ENCODE measurements at places on chromosomes 7 and 10. TPM values are rescaled to one million over a fixed set of nuclear protein-coding genes. Genes with fewer than 3 reads are reported as not detected.

DNA sequence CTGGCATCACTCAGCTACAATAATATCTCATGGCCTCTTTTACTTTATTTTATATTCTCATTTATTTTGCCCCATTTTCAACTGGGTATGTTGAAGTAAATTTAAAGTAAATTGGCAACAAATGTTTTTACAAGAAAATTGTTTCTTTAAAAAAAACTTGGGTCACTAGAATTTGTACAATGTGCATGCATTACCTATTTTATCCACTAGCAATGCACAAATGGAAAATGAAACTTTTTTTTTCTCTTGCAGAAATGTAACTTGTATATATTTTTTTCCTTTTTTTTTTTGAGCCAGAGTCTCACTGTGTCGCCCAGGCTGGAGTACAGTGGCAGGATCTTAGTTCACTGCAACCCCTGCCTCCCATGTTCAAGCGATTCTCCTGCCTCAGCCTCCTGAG lies 10.3 kb upstream of the H2AZ2 start:
- DNase-seq, result no peak

DNA sequence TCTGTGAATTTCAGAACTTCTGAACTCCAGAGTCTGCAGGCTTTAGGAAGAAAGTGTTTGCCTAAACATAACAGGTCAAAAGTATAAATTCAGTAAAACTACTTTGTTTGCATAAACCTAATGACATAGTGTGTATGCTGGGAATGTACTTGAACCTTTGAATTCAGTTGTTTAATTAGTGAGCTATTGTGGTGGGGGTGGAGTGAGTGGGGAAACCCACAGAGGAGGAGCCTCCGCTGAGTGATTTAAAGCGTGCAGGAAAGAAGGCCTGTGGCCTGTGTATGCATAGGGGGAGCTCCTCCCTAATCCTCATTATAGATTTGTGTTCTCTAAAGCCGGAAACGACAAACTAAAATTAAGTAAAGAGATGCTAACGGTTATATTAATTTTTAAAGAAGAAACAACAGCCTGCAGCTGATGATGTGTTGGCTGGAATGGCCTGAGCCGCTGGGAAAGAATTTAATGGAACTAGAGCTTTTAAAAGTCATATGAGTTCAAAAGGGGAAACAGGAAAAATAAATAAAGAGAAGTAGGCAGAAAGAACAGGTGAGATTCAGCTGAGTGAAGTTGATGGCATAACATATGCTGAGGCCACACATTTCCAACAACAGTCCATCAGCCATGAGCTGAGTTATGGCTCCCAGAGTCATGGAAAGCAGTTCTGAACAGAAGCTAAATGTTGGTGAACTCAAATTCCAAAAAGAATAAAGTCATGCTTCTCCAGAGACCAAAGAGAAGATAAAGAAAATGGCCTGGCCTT lies 595.0 kb downstream of the GRM8 start:
- no peak for DNase-seq

DNA sequence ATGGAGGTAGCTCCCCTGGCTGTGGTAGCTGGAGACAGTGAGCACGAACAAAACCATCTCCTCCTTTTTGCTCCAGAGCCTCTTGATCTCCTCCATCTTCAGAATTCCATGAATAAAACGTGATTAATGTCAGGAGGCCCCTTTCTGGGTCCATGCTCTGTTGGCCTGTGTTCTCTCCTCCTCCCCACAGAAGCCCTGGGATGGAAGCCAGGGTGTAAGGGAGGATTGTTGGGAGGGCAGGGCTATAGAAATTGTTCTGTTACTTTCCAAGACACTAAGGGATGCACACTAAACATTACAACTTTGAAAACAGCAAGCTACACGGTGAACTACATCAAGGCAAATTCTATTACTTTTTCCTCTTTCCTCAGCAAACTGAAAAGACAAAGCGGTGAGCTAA lies 96.3 kb downstream of the RNF216 start:
- DNase-seq, result no peak

Gene GTF2IRD1
- total RNA-seq, result 1.3 TPM

DNA sequence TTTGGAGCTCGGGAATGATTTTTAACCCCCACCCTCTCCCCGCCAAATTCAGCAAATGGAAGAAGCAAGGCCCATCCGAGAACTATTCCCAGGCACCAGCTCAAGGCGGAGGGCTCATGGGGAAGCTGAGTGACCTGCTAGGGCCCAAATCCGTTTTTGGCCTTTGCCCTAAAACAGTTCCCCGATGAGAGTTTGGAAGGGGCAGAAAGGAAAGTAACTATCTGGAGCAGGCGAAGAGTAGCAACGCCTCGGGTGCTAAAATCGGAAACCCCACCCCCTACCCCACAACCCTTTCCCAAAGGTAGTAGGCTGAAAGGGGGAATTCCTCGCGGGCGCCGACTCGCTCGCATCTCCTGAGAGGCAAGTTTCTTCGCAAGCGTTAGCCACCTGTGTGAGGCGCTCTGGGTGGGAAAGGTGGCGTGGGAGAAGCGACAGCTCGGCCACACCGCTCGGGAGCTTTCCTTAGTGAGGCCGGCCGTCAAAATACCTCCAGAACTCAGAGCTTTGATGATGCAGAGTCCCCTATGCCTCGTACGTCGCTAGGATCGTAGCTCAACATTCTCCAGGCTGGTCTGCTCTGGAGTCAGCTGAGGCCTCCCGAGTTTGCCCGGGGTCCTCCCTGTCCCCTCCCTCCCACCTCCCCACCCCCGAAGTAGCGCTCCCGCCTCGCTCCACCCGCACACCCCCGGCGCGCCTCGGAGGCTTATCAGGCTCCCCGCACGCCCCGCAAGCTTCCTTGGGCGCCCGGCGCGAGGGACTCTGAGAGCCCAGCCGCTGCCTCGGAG lies 642 bp upstream of the PRKG1 start:
- no peak for DNase-seq

Measured in activated naive CD8-positive, alpha-beta T cell treated with anti-CD3 and anti-CD28 coated beads, Interleukin-2, amount 10 ng/mL, durations not matched to agents 7 days and 5 days (primary cell).